Activated CD4-positive, alpha-beta T cell treated with anti-CD3 and anti-CD28 coated beads, Interleukin-2, amount 10 ng/mL, durations not matched to agents 7 days and 5 days (primary cell): ENCODE measurements at places on chromosomes 5 and 9. TPM values are rescaled to one million over a fixed set of nuclear protein-coding genes. Genes with fewer than 3 reads are reported as not detected.

Gene TMEFF1
- total RNA-seq, result not detected

Gene ADAMTSL1
- total RNA-seq, result not detected

GRCh38 chr5:110201791-110202190 is 512.1 kb downstream of the MAN2A1 start:
- DNase-seq, result no peak

DNA sequence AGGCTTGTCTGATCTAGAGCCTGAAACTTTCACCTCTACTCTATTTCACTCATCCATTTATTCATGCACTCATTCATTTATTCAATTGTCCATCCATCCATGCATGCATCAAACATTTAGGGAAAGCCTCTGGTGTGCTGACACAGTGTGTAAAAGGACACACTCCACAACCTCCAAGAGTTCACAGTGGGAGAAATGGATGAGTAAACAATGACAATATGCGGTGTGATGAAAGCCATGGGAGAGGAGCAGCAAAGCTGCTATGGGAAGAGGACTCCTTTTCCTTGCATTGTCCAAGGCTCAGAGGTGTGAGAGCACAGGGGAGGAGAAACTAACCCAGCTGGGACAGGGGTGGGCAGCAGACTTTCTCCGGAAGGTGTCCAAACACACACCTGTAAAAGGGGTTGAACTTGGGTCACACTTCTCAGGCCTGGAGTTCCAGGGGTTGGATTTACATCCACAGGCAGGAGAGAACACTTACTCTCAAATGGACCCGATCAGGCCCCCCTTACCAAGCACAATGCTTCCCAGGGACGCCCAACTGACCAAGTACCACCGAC is 21.2 kb upstream of the PFDN1 start:
- DNase-seq, result no peak

GRCh38 chr9:84499969-84500582 is 159.5 kb upstream of the SLC28A3 start:
- DNase-seq, result no peak

Gene WDR38
- not detected for total RNA-seq

DNA sequence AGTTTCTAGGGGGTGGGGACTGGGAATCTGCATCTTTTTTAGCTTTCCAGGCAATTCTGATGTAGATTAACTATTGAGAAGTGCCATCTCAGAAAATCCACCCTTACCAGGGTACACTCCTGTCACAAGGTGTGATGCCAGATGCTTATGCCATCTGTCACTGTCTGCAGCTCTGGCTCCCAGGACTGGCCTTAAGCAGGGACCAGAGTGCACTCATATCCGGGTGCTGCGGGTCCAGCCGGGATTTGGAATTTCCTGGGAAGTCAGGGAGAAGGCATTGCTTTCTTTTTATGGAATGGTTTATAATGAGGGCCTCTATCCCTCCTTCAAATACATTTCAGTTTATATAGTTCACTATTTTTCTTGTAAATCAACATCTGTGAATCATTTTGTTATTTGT is 92.6 kb downstream of the TMEM174 start:
- no peak for DNase-seq

Gene TXNDC8
- total RNA-seq, result not detected

Gene ANKRD18A
- 2.0 TPM for total RNA-seq

Gene CBY3
- total RNA-seq, result 0.44 TPM

DNA sequence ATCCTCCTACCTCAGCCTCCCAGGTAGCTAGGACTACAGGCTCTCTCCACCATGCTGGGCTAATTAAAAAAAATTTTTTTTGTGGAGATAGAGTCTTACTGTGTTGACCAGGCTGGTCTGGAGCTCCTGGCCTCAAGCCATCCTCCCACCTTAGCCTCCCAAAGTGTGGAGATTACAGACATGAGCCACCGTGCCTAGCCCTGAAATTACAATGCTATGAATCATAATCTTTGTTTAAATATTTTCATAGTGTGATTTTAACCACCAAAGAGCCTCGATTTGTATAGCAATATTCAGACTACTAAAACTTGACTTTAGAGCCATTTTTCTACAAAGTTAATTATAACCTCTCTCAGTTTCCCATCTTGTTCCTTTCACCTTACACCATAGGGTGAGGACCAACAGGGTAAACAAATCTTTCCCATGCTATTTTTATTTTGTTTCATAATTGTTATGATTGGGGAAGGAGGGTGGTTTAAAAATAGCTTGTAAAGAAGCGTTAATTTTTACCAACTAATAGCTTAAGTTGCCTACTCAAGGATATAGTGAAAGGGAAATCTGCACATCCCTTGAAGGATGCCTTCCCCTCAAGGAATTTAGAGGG is 32.7 kb downstream of the UBE2D2 start:
- no peak for DNase-seq

Gene IRX2
- not detected for total RNA-seq

DNA sequence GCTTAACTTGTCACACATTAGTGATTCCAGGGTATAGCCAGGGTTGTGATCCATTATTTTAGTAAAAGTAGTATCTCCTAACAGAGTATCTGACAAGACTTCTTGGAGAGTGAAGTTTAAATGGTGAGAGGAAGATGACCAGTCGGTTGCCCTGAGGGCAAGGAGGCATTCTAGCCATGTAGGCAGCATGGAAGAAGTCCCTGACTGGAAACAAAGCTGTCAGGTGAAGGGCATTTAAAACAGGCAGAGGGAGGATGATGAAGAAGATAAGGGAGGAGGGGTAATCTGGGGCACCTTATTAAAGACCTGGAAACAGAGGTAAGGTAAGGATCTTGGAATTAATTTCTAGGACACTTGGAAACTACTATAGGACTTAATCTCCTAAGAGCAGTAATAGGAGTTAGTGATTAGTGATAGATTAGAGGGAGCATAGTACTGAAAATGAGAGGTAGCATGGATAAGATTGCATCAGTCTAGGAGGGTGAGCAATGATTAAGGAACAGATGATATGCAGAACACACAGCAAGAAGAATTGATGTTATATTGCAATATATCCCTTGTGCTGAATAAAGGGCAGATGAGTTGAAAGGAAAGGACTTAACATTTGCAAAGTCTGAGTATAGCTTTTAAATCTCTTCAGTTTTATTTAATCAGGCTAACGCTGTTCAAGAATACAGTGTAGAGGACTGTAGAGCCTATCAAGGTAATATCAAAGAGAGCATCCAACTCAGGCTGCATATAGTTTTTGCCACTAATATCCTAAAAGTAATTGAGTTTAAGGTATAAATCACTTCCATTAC is 9.6 kb downstream of the KIF2A start:
- no peak for DNase-seq

- no peak for DNase-seq
Measured at GRCh38 chr5:139232147-139232724, 34.1 kb upstream of the SIL1 start.

Gene ISL1
- total RNA-seq, result not detected

- DNase-seq, result no peak
Measured at GRCh38 chr5:10595293-10595671, 31.4 kb downstream of the ANKRD33B start.

DNA sequence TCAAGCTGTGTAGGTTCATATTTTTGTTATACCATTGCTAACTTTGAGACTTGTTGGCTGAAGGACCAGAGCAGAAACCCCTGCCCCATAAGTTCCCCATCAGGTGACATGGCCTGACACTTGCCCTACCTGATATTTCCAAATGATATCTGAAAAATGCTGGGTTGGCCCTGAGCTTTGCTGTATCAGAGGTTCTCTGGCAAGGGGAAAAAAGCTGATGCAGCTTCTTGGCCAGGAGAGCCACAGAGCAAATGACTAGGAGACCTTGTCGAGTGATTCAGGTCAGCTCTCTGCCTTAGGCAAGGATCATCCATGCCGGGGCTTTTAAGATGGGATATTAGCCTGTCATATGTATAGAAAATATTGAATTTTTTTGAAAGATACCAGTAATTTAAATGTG is 2.9 kb upstream of the MEGF9 start:
- no peak for DNase-seq

- no peak for DNase-seq
Measured at GRCh38 chr5:82466986-82467561, 188.9 kb upstream of the RPS23 start.

- no peak for DNase-seq
Measured at GRCh38 chr9:128920381-128921058, at the start of gene PHYHD1. Gene PHYHD1 (plus strand): TSS chr9:128920982. CDS start chr9:128922324, 1,342 bp downstream.

Gene SMC2
- 94.8 TPM for total RNA-seq

Gene UBE2QL1
- not detected for total RNA-seq

- DNase-seq, result no peak
Measured at GRCh38 chr9:136831720-136832104, 10.6 kb upstream of the AJM1 start.

DNA sequence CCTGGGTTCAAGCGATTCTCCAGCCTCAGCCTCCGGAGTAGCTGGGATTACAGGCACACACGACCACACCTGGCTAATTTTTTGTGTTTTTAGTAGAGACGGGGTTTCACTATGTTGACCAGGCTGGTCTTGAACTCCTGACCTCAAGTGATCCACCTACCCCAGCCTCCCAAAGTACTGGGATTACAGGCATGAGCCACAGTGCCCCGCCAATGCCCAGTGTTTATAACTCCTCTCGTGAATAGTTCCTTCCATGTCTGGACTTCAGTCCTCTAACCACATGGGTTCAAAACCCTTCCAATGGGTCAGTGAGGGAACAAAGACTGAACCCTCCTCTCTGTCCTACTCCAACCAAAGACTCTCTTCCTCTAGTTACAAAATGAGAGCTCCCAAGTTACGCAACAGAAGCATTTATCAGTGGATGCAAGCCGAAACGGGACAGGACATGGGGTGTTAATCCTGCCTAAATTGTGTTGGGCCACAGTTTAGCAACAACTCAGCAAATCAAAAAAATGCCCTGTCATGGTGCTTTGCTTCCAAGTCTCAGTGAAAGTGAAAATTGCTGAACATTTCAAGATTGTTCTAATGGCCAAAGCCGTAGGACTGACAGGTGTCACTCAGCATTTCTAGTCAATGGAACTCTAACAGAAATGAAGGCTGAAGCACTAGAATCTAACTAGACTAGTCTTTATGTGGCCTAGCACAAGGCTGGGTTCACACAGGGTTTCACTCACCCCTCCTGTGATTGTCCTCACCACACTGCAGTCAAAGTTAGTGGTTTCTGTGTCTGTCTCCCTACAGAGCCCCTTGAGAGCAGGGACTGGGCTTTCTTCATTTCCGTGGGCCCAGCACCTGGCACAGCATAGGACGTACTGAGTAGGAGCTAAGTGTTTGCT is 3.2 kb upstream of the TMEM245 start:
- DNase-seq, result no peak

- peak; percentile 9 for DNase-seq
Measured at GRCh38 chr9:95313010-95313498, 4.5 kb downstream of the FANCC start.

DNA sequence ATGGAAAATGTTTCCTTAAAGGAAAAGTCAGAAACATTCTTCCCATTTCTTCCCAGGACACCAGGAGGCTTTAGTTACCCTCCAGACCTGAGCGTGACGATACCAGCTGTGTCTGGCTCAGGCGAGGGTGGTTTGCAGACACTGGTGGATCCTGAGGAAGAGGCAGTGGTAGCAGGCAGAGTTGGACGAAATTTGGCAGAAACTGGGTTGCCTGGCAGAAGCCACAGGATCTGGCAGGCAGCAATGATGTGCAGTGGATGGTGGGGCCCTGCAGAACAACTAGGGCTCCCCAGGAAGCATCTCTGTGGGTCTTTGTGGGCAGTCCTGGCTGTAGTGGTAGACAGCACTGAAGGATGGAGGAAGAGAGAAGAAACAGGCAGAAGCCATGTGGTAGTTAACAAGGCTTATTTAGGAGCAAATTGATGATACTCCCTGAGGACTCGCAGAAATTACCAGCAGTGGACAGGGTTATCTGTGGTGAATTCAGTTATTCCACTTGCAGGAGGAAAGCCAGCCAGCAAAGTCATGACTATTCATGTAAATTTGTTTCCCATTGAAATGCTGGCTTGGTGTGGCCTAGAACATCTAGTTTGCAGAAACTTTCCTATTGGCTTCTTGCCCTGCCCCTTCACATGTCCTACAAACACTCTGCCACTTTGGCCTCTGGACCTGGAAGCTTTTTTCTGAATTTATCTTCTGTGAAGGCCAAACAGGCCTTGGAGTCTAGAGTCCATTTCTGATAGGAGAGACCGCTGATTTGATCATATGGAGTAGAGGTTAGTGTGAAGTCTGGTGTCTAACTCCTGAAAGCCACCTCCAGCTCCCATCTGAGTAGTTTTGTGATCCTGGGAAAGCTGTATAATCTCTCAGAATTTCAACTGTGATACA is 212.0 kb downstream of the DMRT2 start:
- no peak for DNase-seq

GRCh38 chr9:38022995-38023394 is 46.0 kb downstream of the SHB start:
- no peak for DNase-seq

GRCh38 chr9:77965445-77966123 is 66.0 kb downstream of the GNAQ start:
- DNase-seq, result no peak

DNA sequence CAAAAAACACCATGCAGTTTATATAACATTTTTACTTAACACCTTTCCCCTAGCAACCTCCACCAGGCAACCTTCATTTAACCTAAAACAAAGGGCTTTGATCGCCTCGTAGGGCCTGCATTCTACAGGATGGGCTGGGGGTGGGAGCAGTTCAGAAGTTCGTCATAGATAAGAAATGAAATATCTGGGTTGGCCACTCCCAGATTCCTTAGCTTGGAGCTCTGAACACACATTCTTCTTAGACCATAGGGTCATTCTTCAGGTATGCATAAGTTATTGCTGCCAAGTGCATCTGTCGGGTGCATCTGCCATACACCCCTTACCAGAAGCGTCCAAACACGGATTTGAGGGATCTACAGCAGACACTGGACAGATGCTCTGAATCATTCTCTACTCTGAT is 4.3 kb upstream of the SLC22A5 start:
- DNase-seq, result no peak

Gene SV2C
- total RNA-seq, result 0.07 TPM

Gene INSYN2B
- not detected for total RNA-seq

DNA sequence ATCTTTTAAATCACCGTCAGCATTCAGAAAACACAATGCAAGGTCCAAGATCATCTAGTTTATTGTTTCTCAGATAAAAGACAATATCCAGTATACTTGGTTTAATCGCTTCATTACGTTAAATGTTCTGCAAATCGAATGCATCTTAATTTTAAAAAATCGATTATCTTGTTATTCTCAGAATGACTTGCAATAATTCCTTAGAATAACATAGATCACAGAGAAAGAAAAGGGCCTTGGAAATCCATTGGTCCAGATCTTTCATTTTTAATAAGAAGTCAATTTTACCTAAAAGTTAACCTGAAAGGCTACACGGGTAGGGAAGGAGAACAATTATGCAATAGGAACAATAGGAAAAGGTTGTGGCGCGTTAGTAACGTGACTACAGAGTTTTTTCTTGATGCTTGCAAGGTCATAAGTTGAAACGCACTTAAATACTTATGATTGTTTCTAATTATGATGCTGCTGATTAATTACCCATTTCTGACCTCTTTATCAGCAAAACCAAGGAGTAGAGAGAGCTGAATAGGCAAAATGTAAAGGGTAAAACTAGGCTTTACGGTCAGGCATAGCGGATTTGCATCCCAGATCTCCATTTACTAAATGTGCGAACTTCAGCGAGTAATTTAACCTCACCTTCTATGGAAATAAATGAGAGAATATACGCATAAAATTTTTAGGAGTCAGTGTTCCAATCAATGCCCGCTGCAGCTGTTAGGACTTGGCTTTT is 769 bp upstream of the LYRM7 start:
- no peak for DNase-seq

Gene MACIR
- 9.0 TPM for total RNA-seq

Gene FAT2
- total RNA-seq, result not detected
